ENCODE measurements at places on chromosomes 5 and 9. TPM values are rescaled to one million over a fixed set of nuclear protein-coding genes. Genes with fewer than 3 reads are reported as not detected.

DNA sequence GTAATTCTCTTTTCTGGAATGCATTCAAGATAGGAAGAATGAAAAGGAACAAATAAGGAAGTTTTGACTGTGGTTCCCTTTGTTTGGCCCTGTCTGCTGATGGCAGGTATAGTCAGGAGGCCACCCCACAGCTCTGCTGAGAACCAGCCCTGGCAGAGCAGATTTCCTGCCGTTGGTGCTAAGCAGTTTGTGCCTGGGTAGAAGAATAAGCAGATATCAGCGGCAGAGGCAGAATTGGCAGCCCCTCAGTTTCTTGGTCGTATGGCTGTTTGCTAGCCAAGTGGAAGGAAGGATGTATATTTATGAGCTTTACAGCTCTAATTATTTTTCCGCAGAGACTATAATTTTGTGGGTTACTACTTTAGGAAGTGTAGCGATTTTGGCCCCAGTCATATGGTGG lies 310.2 kb upstream of the RFX3 start:
- no peak for DNase-seq

Gene ELAVL2
- not detected for total RNA-seq

- no peak for DNase-seq
Observed at GRCh38 chr5:73960426-73960825, 334.4 kb downstream of the ARHGEF28 start.

GRCh38 chr5:137621861-137622823 lies 113.7 kb downstream of the KLHL3 start:
- no peak for DNase-seq

DNA sequence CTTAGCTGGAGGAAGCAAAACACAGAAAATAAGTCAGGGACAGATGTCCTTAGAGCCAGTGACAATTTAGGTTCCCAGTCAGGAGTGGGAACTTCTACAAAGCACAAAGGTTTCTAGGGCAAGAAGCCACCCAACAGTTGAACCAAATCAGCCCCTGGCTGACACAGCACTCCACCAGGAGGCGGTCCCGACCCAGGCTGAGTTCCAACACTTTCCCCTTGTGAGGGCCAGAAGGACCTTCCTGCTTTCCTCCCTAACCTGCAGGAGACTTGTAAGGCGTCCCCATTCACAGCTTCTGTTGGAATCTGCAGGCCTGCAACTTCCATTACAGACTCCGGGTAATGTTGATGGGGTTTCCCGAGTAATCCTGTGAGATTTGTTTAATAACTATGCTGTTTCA lies 416.4 kb upstream of the IRX1 start:
- no peak for DNase-seq

DNA sequence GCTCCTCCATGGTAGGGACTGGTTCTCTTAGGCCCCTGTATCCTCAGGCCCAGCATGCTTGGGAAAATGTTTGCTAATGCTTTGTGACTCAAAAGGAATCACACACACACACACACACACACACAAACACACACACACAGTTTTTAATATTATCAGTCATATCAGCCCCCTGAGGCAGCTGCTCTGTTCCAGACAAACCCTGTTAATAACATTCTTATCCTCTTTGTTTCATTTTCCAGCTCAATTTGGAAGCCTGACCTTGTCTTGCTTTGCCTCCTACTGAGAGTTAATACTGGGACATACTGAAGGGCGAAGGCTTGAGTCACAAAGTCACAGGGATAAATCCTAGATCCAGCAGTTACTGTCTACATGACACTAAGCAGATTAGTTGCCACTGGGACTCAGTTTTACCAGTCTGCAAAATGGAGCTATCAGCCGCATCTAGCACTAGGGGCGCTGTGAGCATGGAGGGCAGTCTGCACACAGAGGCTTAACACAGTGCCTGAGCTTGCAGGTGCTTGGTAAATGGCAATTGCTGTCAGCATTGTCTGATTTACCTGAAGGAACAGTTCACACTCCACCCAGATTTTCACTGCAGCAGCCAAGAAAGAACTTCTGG lies 37.1 kb upstream of the KCNMB1 start:
- DNase-seq, result no peak

Gene ATP10B
- total RNA-seq, result not detected

Gene ZFP2
- total RNA-seq, result 0.17 TPM

Data from activated naive CD4-positive, alpha-beta T cell treated with anti-CD3 and anti-CD28 coated beads for 36 hours (primary cell).